ENCODE measurements at places on chromosomes 1 and 21.

DNA sequence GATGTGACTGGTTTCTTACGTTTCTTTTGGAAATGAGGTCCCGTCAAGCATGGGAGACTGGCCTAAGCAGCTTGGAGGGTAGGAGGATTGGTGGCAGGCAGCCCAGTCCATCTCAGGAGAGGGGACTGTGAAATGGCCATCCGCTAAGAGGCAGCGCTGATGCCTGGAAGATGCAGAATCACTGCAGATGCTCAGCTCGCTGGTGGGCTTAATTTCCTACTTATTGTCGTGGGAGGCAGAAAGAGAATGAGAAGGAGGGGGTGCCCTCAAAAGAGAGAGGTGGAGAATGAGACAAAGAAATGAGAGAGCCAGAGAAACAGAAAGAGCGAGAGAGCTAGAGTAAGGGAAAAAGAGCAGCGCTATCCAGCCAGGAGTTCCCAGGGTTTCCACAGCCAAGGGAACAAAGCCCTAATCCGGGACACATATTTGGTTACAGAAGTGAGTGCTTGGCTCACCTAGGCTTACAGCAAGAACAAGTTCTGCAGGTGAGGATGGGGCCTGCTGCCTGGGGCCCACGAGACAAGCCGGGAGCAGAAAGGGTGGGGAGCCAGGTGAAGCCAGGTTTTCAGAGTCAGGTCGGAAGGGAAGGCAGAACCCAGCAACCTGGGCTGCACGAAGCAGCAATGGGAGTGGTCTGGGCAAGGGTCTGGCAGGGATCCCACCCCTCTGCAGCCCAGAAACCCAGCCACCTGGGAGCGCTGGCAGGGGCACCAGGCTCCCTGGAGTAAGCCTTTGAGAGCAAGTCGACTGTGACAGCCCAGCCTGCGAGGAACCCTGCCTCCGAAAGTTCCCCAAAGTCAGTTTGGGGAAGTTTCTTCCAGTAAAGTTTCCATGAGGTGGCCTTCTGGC is 5.8 kb downstream of the ECE1 start:
- DNase-seq = no peak

DNA sequence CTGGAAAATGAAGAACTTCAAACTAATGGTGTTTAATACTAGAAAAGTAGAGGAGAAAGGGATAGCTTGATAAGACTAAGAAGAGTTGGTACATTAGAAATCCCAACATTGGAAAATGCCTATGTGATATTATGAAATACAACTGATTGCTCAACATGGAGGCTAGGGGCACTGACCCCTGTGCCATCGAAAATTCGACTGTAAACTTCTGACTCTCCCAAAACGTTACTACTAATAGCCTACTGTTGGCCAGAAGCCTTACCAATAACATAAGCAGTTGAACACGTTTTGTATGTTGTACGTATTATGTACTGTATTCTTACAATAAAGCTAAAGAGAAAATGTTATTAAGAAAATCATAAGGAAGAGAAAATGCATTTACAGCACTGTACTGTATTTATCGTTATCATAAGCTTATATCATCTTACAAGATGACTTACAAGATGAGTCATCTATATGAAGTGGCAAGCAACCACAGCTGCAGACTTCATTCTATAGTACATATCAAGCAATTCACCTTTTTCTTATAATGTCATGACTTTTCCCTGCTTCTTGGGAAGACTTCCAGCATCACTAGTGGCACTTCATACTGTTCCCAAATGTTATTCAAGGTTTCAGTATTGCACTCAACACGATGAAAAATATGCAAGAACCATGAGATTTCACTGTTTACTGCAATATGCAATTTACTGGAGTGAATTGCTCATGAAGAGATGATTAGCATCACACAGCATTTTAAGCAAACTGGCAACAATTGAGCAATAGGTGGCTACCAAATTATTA is 12.9 kb upstream of the CTSK start:
- no peak for DNase-seq

DNA sequence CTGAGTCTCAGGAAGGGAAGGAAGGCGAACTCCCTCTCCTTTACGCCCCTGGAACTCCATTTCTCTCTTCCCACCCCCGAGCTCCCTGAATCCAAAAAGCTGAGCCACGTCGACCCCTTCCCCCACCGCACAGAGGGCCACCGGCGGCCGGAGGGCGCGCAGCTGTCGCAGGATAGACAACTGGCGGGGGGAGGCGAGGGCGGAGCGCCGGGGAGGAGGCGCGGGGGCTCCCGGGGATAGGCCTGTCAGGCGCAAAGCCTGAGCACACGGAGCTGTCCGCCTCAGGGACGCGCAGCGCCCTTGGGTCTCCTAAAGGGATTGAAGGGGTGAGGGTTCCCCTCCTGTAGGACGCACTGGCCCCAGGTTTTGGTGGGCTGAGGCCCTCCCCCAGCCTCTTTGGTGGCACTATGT is 752 bp upstream of the ACTA1 start:
- DNase-seq = no peak

DNA sequence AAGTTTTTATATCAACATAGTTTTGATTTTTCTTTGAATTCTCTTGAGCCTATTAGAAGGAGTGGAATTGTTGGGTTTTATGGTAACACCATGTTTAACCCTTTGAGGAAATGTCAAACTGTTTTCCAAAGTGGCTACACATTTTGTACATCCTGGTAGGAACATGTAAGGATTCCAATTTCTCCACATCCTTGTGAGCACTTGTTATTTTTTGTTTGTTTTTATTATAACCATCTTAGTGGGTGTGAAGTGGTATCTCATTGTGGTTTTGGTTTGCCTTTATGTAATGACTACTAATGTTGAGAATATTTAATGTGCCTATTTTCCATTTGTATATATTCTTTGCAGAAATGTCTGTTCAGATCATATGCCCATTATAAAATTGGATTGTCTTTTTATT is 120.5 kb downstream of the FGGY start:
- DNase-seq = no peak

- DNase-seq = no peak
Measured at GRCh38 chr1:56313560-56313959, 265.8 kb downstream of the PLPP3 start.

DNA sequence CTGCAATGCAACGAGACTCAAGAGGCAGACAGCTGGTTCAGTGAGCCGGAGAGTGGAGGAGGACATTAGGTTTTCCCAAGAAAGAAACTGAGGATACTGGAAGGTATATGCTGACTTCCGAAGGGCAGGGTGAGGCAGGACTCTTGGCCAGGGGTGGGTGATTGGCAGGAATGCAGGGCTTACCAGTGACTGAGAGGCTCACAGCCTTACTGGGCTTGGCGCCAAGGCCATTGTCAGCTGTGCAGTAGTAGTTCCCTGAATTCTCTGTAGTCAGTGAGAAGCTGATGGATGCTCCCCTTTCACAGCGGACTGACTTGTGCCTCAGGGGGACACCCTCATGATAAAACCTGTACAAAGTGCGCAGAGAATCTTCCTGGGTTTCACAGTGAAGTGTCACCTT is 9.6 kb downstream of the FCRL5 start:
- no peak for DNase-seq

GRCh38 chr1:175443332-175443731 is 250.8 kb upstream of the KIAA0040 start:
- no peak for DNase-seq

GRCh38 chr1:246794048-246794827 is 70.0 kb downstream of the SCCPDH start:
- DNase-seq = no peak

DNA sequence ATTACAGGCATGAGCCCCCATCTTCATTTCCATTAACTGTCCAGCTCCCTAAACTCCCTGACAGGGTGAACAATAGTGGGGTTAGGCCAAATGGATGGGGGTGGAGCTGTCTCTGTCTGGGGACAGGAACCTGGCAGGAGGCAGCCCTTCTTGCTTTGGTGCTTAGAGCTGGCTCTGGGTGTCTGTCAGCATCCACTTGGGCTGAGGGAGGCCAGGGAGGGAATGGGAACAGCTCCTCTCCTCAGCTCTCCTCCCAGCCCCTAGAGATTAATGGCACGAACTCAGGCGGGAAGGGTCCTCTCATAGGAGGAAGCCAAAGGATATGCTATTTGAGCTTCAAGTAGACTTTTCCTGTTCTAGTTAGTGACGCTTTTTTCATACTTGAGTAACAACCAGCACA is 11.1 kb upstream of the ETV3L start:
- DNase-seq = no peak

- DNase-seq = no peak
Measured at GRCh38 chr1:37752213-37752582, 12.7 kb downstream of the EPHA10 start.

- DNase-seq = peak; percentile 91
Measured at GRCh38 chr1:215793180-215793579, 226.1 kb downstream of the KCTD3 start.

- DNase-seq = no peak
Measured at GRCh38 chr1:6667139-6667538, 34.5 kb downstream of the DNAJC11 start.

GRCh38 chr21:40173816-40174215 is 306.6 kb downstream of the PCP4 start:
- DNase-seq = no peak

GRCh38 chr1:6272868-6273267 is 12.0 kb upstream of the GPR153 start:
- DNase-seq = no peak

- no peak for DNase-seq
Measured at GRCh38 chr1:172477741-172478140, 33.9 kb upstream of the PIGC start.

DNA sequence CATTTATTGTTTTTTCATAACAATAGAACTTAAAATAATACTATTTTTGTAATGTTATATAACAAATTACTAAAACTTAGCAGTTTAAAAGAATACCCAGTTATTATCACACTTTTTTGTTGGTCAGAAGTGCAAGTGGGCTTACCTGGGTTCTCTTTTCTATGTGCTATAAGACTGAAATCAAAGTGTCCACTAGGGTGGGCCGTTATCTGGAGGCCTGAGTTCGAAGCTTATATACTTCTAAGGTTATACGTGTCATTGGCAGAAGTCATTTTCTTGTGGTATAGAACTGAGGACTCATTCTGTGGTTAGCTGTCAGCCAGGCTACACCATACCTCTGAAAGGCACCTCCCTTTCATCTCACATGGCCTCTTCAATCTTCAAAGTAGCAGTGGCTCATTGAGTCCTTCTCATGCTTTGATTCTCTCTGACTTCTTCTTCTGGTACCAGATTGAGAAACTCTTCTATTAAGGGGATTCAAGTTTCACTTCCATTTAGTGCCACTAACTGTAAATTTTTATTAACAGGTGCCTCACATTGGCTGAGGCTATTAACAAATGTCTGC is 414.3 kb downstream of the AMY1C start:
- DNase-seq = no peak

- no peak for DNase-seq
Measured at GRCh38 chr1:35202048-35202719, 9.2 kb upstream of the SFPQ start.

DNA sequence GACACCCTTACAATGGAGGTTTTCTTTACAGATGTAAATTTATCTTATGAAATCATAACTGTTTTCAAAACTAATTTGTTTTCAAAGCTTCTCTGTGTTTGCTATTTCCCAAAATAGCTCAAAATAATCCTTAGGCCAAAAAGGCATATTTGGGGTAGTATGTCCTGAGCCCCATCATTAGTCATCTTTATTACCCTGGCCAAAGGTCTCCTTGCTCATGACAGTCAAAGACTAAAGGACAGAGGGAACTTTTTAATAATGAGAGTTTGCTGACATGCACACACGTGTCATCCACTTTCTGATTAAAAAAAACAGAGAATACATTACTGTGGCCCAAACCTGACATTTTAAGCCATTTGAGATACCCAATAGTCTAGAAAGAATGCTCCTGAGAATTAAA is 221.9 kb upstream of the DUSP10 start:
- no peak for DNase-seq

DNA sequence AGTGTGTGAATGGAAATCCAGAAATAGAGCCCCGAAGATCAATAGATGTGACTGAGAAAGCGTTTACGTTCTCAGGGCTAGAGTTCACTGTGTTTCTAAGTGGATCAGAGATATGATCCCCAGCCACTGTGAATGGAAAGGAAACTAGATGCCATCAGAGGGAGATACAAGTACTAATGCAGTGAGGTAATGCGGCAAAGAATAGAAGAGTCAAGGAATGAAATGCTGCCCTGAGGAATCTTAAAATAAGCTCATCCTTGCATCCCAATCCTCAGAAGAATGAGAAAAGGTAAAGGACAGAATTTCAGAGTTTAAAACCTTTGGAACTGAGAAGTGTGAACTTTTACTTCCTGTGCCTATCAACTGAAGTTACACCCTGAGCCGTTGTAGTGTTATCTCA is 165.5 kb upstream of the ESRRG start:
- DNase-seq = no peak

- no peak for DNase-seq
Measured at GRCh38 chr1:35201631-35202030, 8.7 kb upstream of the SFPQ start.

DNA sequence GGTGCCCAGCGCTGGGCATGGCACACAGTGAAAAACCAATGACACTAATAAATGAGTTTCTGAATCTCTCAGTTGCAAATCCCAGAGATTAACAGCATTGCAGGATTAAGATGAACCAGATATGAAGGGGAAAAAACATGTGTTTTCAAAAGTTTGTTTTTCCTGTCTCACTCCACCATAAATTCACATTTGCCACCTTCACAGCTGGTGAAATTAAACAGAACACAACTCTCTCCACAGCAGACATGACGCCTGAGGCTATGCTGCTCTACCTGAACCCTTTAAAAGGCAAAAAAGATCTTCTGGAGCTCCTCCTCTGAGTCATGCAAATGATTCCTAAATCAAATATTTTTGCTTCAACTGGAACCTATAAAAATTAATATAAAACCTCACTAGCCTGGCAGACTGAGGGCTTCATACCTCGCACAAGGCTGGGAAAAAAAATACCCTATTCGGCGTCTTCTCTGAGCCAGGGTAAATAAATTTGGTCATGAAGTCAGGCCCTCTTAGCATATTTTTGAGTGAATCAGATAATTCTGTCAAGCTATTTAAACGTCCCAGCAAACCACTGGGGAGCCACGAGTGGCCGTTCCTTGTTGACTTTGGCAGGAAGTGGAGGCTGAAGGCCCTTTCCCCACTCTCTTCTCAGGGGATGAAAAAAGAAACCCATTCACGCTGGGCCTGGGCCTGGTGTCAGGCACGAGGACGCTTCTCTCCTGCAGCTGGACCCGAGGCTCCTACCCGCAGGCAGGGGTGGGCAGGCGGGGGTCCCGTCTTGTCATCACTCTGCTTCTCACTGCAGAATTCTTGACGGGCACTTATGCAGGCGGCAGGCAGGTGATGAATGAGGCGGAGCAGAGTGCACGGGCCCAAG is 53.0 kb downstream of the DMRTB1 start:
- DNase-seq = no peak

Measured in GM04503 (cell line).